MCF 10A (cell line): ENCODE measurements at places on chromosomes 12 and 14. TPM values are rescaled to one million over a fixed set of nuclear protein-coding genes. Genes with fewer than 3 reads are reported as not detected.
A peak's percentile ranks its signal among the peaks of the same experiment; 100 is the strongest.

DNA sequence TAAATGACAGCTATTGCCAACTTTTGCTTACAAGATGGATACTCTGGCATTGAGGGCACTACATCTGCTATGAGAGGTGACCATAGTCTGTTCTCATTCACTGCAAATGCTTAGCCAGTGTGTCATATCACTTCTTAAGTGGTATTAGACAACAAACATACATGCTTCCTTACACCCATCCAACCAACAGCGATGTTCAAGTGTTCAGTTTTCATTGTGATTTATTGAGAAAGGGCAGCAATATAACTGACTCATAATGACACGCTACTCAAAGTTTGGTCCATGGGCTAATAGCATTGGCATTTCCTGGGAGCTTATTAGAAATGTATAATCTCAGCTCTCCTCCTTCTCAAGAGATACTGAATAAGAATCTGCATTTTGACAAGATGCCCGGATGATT lies 181.7 kb downstream of the NPAS3 start:
- no peak overlapping the region for H3K4me3 ChIP-seq
- H3K36me3 ChIP-seq: no peaks in the 10 kb centered on the region
- H3K4me1 ChIP-seq: peaks cover 13% of the 10 kb centered on the region
- H3K27ac ChIP-seq: no peak overlapping the region
- peak; percentile 44 for DNase-seq
- no peaks in the 10 kb centered on the region for H3K27me3 ChIP-seq

DNA sequence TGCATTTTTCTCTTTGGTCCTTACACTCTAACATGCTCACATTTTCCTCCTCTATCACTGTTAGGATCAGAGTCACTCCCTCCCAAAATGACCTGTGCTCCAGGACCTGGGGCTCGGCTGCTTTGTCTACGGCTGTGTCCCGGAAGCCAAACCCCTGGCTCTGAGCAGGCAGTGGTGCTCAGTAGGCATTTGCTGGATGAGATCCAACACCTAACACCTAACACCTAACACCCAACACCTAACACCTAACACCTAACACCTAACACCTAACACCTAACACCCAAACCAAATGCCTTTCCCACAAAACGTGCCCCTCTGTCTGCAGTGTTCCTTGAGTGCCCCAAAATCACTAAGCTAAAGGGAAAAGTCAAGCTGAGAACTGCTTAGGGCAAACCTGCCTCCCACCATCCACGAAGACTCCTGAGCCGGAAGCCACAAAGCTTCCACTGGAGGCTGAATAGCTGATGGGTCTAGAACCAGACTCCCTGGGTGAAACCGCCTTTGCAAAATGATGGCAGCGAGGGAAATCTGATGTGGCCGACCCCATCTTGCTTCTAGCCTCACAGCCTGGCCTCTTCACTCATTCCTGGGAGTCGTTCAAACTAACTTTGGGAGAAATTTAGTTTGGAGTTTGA lies 29.2 kb downstream of the HSP90AA1 start:
- peaks cover 41% of the 10 kb centered on the region for H3K36me3 ChIP-seq
- no peak overlapping the region for H3K4me3 ChIP-seq
- no peak for DNase-seq
- peaks cover 16% of the 10 kb centered on the region for H3K4me1 ChIP-seq

GRCh38 chr14:50022661-50023060 lies 93.7 kb downstream of the VCPKMT start:
- DNase-seq: no peak
- H3K4me1 ChIP-seq: peaks cover 21% of the 10 kb centered on the region
- H3K27me3 ChIP-seq: no peaks in the 10 kb centered on the region
- H3K27ac ChIP-seq: no peak overlapping the region

DNA sequence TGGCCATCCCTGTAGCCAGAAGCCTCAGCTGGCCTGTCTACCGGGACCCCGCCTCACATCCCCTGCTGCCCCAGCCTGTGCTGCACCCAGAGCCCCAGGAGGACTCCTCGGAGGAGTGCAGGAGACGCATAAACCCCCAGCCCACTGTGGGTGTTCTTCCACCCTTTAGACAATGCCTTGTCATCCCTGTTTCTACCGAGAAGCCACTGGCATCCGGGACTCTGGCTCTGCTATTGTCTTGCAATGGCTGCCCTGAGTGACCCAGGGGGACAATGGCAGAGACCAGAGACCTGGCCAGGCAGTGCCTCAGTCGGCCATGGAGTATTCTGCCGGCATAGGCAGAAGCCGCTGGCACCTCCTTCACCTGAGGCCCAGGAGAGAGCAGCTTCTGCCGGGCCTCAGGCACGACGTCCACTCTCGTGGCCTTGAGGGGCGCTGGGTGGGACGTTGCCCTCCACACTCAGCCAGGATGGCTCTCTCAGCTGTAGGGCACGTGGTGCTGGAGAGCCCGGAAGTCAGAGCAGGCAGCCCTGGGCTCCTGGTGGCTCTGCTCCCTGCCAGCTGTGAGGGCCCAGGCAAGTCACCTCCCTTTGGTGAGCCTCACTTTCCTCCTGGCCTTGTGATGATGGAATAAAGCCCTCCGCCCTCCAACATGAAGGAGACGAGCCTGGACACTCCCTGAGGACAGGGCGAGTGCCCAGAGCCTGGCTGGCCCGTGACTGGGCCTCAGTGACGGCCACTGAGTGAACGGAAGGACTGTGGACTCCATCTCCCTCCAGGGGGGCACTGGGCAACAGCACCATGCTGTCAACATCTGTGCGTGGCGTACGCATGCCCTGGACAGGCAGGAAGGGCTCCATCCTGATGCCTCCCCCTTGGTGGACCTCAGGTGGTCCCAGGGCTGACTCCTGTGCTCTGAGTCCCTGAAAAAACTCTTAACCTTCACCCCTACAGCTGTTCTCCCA lies 41.0 kb downstream of the TRAFD1 start:
- no peaks in the 10 kb centered on the region for H3K4me1 ChIP-seq
- H3K27ac ChIP-seq: no peak overlapping the region
- no peaks in the 10 kb centered on the region for H3K27me3 ChIP-seq
- H3K4me3 ChIP-seq: no peak overlapping the region

Gene AQP6
- total RNA-seq: not detected in 2 replicates

Gene KCNH3
- total RNA-seq: not detected in 2 replicates

Gene LBHD2
- total RNA-seq: not detected in 2 replicates

Gene ZDHHC22
- total RNA-seq: not detected in 2 replicates

Gene ITGA5
- total RNA-seq: 110 and 184 TPM in 2 replicates

Gene TC2N
- total RNA-seq: 11.8 and 12.6 TPM in 2 replicates
